C1 segment of cervical spinal cord (tissue), 14 donors: ENCODE measurements at places on chromosomes 6 and 20.

DNA sequence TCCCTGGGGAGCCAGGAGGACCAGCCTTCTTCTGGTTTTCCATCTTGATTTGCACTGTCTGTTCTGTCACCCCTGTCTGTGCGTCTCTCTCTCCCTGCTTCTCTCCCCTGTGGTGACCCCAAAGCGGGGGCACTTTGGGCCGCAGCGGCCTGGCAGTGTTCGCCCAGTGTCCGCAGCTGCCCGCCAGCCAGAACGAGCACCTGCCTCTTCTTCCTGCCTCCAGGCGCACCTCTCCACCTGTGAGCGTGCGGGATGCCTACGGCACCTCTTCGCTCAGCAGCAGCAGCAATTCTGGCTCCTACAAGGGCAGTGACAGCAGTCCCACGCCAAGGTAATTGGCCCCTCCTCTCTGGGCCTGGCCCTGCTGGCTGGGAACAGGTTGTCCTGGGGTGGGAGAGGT, 30.8 kb downstream of the SNPH start:
- no peak for DNase-seq

DNA sequence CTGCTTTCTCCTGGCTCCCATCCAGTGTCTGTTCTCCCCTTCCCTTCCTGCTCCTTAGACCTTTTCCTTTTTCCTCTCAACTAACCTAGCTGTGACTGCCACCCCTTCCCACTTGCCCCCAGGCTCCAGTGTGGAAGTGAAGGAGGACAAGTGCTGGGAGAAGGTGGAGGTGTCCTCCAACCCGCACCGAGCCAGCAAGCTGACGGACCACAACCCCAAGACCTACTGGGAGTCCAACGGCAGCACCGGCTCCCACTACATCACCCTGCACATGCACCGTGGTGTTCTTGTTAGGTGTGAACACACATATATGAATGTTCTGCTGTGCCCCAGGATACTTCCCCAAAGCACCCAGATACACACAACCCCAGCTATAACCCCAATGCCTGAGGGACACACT, 18.5 kb downstream of the CUL9 start:
- no peak for DNase-seq

GRCh38 chr20:57601211-57601570, 19.0 kb downstream of the ZBP1 start:
- DNase-seq, result no peak

- no peak for DNase-seq
These were observed 12.8 kb downstream of the NPEPL1 start for GRCh38 chr20:58705208-58705926.

DNA sequence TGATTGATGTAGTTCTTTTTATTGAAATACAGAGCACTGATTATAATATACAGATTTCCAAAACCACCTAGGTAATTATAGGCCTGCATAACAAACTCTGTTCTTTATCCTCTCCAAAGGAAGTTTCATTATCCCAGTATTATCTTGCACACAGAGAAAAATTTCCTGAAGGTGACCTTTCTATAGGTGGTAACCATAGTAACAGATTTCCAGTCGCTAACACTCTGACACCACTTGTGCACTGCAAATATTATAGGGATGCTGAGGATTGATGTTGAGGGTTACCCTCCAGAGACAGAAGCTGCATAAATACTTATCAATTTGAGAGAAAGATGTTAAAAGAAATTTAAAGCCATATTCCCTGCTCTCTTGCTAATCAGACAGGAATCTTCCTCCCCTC, 274.5 kb upstream of the NRSN1 start:
- no peak for DNase-seq
